ENCODE measurements at places on chromosomes 16 and 17.

- DNase-seq = no peak
These were observed 9.7 kb upstream of the KDM6B start for GRCh38 chr17:7824021-7824924.

GRCh38 chr17:29569245-29569950, 897 bp downstream of the TP53I13 start:
- no peak for DNase-seq

- no peak for DNase-seq
These were observed 334.3 kb upstream of the TBX2 start for GRCh38 chr17:61065263-61065773.

- DNase-seq = no peak
These were observed 184.2 kb downstream of the COPRS start for GRCh38 chr17:31674717-31675349.

DNA sequence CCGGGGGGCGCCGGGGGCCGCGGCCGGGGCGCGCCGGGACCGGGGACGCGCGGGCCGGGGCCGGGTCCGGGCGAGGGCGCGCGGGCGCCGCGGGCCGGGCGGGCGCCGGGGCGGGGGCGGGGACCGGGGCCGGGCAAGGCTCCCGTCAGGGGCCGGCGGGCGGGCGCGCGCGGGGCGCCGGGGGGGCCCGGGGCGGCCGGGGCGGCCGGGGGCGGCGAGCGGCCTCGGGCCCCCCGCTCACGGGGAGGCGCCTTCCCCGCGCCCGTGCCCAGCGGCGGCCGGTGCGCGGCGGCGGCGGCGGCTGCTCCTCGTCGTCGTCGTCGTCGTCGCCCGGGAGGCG, 563 bp downstream of the ZCCHC14 start:
- no peak for DNase-seq

- no peak for DNase-seq
These were observed 247.1 kb downstream of the HAPSTR1 start for GRCh38 chr16:9338510-9338909.

DNA sequence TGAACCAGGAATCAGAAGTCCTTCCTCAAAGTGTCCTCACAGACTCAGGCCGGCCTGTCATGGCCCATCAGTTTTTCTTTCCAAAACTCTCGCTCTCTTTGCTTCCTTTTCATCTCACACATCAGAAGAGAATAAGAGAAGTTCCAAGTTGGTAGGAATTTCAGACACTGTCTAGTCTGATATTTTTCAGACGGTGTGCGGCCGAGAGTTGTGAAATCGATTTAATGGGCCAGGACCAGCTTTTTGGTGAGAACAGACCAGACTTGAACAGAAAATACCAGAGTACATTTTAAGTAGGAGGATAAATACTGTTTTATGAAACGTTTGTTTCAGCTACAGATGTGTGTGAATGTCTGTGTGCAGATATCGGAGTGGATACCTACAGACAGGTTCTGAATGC, 24.8 kb upstream of the RCVRN start:
- DNase-seq = no peak

DNA sequence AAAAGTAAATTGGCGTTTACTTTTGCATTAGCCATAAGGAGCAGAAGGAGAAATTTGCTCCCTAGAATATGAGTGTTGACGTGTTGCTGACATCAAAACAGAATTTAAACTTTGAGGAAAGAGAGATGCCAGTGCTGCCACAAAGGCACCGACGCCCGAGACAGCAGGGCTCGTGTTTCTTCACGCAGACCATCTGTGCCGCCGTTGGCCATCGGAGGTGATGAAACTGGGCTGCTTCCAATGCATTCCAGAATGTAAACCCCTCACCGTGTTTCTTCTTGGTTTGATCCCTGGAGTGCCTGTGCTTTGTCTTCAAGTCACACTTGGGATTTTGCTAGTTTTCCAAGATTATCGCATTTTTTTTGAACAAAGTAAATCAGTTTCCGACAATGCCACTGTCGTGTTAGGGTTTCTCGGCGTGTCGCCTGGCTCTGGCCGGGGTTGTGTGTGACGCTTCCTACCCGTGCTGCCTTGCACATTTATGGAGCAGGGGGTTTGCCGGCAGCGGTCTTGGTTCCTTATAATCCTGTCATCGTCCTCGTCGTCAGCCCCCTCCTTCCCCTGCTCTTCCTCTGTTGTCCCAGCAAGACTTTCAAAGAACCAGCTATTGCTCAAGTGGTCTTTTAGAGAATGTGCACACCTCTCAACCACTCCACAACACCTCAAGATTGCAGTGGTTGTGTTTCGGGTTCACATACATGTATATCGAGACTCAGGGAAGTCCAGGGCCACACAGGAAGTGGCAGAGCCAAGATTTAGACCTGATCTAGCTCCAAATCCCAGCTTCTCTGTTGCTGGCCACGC, 103.9 kb downstream of the METRNL start:
- DNase-seq = no peak

- no peak for DNase-seq
These were observed 10.2 kb downstream of the SOX8 start for GRCh38 chr16:991773-992172.

DNA sequence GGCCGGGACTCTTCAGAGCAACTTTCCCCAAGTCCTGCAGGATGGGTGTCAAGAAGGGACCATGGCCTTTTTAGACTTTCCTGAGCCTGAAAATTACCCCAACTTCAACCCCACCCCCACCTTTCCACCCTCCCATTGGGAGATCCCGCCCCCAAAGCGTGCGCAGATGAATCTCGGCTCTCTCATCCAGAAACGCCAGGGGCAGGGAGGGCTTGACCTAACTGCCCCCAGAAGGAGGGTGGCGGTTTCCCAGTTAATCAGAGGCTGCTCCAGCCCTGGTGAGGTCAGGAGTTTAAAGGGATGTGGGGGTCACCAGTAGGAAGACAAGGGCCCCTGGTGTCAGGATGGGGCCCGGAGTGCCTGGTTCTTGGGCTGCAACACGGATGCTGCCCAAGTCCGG, 480 bp downstream of the KIF19 start:
- no peak for DNase-seq

DNA sequence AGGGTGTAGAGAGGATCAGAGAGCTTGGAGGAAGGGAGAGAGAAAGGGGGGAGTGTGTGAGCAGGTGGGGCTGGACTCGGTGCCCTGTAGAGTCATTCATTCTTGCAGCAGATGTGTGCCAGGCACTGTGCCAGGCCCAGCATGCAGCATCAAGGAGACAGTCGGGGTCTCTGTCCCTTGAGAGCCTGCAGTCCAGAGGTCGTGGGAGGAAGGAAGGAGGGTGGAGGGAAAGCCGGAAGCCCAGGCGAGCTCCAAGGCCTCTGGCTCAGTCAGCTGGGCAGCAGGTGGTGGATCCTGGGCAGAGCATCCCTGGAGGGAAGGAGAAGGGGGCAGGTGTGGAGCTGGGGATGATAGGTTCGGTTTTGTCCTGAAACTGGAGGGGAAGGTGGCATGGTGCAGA, 27.5 kb downstream of the EPN2 start:
- no peak for DNase-seq

- DNase-seq = peak; percentile 38
These were observed 22.4 kb upstream of the EIF1 start for GRCh38 chr17:41666237-41666641.

DNA sequence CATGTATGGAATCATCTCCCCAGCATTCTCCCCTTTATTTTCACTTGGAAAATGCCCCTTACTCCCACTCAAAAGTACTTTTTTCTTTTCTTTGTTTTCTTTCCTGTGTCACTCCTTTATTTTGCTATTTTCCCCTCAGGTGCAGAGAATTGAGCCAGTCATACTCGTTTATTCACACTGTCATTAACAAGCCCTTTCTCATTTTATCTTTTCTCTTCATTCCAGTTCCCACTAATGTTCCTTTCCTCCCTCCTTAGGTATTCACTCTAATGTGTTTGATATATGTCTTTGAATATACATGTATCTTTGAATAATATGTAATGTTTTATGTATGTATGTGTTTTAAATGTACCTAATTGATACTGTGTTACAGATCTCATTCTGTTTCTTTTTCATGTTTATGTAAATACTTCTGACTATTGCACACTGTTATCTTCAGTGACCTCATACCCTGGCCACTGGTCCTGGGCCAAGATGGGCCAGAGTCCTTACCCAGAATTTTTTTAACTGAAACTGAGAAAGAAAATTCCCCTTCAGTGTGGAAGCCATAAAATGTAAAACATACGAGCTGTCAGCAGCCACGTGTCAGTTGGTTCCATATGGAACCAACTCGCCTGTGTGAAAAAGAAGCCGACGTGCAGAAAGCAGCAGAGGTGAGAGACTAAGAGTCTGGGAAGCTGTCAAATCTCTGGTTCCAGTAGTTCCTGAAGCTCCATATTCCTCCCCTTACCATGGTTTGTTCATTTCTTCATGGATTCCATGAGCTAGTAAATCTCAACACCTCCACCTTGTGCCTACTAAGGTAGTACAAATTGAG, 5.8 kb downstream of the SRR start:
- DNase-seq = no peak

DNA sequence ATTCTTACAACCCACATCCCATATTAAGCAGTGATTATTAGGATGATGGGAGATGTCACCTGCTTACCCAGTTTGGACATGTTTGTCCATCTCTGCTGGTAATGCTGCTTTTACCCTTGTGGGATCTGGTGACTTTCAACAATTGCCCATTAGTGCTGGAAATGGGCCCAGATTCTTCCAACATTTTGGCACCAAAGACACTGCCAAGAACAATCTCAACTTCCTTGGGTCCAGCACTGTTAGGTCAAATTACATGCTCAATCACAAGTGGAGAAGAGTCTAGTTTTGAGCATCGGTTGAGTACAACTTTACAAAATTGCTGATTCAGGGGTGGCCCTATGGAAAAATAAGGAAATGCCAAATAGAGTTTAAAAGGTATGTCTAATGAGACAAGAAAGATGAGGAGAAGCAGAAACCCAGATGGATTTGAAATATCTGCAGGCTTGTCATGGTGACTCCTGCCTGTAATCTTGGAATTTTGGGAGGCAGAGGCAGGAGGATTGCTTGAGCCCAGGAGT, 13.0 kb upstream of the ZFP3 start:
- DNase-seq = no peak

DNA sequence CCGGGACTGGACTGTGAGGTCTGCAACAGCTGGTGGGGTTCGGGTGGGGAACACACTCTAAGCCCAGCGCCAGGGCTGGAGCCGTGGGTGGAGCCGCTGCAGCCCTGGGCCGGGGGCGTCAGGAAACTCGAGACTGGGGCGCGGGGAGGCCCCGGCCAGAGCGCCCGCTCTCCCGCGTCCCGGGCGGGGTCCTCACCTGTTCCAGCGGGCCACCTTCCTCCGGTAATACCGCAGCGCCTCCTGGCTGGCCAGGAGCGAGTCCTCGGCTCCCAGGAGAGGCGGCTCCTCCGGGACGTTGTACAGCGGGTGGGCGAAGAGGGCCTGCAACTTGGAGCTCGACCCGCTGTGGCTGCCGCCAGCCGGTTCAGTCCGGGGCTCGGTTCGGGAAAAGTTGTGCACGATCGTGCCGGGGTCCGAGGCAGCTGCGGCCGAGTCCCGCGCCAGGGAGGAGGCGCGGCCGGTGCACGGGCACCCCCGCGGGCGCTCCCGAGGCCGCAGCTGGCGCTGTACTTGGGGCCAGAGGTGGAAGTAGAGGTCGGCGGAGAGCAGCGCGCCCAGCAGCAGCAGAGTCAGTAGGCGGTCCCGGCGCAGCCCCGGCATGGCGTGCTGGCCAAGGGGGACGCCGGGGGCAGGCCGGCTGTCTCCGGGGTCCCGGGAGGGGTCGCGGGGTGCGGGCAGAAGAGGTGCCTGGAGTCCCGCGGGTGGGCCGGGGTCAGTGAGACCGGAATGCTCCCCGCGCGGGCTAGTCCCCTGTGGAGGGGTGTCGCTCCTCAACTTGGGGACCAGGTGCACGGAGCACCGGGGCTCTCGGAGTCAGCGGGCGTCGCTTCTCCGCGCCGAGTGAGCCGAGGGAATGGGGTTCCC, 868 bp downstream of the FAM20A start:
- no peak for DNase-seq

- DNase-seq = no peak
These were observed 7.0 kb upstream of the TRIM47 start for GRCh38 chr17:75885431-75885830.

DNA sequence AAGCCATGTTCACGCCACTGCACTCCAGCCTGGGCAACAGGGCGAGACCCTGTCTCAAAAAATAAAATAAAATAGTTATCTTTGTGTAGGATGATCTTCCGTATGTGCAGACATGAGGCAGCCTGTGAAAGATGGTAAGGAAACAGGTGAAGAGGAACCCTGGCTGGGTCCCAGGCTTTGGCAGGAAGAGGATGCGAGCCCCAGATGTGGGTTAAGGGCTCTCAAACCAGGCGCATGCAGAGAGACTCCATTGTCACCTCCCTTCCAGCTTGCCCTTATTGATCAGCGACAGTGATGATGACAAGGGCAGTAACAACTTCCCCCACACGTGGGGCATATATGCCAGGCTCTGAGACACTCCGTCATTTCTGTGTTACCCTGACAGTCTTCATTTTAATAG, 106.8 kb downstream of the GNAO1 start:
- DNase-seq = no peak

GRCh38 chr16:78628461-78629045, 529.1 kb downstream of the WWOX start:
- DNase-seq = no peak

DNA sequence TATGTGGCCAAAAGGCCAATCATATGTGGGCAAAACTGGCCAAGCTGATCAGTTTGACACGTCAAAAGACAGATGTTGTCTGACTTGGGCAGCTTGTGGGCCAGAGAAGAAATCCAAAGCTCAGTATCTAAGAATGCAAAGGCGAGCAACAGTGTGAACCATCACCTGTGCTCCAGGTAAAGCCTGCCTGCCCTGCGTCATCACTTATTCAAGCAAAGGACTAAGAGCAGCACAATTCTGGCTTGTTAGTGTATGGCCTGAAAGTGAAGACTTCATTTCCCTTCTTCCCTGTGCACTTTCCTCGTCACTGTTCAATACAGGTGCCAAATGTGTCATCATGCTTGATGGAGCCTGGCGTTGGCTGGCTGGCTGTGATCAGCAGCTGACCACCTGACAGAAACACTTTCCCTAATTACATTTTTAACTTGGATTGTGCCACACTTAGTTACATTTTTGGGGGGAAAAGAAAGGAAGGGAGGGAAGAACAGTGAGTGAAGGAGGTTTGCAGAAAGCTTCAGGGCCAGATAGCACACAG, 4.7 kb downstream of the FAM20A start:
- DNase-seq = no peak

- DNase-seq = no peak
These were observed 8.4 kb upstream of the CA4 start for GRCh38 chr17:60141111-60142018.

DNA sequence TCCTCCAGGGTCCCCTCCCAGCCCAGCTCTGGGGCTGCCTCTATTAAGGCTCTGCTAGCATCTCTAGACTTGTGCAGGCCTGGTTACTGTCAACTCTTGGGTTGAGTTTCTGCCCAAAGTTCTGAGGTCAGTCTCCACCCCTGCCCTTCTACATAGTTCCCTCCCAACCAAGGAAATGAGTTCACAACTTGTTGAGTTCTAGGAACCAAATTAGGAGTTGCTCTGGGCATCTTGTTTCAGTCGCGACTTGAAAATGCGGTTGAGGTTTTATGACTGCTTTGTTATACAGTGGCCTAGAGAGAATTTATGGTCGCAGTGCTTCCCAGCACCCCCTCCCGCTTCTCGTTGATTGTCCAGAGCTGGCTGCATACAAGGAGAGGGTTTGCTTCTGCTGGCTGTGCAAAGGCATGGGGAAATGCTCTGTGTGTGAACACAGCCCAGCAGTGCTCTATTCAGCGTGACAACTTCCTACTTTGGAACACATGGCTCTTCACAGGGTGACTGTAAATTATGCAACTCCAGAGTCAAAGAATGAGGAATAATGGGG, 20.2 kb downstream of the GNAO1 start:
- DNase-seq = no peak

All from NCI-H1436 treated with DMSO at 0.1 percent for 48 hours (cell line).